ENCODE measurements at places on chromosomes 4 and X.

DNA sequence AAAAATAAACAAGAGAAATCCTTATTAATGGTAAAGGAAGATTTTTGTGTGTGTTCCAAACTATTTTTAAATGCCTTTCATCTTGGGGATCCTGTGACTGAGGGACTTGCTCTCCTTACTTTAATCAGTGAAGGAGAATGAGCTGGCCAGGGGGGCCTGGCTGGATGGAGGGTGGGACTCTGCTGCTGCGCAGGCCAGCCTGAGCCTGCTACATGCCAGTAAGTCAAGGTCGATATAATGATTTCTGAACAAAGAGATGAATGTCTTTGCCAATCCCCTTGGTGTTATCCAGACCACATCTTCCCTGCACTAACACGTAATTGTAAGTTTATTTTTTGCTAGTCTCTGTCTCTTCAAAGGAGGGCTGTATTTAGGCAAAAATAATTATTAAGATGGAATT is 1679.2 kb upstream of the TENM3 start:
- no peak for DNase-seq

DNA sequence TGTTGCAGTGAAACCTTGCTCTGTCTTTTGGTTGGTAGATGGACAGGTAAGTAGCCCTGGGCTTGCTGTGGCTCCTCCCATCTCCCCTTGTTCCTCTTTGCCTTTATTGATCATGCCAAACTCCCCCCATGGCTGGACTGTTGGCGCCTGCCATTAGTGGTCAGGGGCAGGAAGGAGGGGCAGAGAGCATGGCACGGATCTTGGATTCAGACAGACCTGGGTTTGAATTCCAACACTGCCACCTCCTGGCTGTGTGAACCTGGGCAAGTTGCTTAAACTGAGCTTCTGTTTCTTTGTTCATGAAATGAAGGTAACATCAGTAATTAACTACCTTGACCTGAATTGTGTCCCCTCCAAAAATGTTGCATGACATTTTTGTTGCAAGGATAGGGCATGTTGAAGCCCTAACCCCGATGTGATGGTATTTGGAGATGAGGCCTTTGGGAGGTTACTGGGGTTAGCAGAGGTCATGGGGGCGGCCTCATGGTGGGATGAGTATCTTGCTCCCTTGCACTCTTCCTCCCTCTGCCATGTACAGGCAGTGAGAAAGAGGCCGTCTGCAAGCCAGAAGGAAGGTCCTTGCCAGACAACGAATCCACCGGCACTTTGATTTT is 6.0 kb downstream of the SLC2A9 start:
- peak; percentile 62 for DNase-seq

DNA sequence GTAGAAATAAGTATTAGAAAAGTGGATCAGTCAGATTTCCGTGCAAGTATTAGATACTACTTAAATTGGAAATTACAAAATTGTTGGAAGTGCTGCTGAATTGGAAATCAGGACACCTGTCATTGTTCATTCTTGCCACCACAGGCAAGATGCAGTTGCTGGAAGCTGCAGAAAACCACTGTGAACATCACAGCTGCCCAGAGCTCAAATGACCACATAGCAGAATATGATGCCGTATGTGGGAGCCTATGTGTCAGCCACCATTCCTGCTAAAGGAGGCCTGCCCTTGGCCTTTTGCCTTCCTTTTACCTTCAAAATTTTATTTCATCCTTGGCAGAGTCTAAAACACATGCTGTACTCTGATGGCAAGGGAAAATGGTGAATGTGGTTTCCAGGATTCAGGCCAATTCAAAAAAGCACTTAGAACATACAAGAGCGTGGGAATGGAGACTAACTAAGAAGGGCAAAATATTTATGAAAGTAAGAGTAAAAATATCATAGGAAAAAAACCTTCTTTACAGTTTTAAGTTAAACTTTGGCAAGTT is 1005.5 kb upstream of the GRID2 start:
- DNase-seq, result no peak

- DNase-seq, result peak; percentile 69
These were observed 115.0 kb upstream of the HS3ST1 start for GRCh38 chr4:11543706-11544105.

DNA sequence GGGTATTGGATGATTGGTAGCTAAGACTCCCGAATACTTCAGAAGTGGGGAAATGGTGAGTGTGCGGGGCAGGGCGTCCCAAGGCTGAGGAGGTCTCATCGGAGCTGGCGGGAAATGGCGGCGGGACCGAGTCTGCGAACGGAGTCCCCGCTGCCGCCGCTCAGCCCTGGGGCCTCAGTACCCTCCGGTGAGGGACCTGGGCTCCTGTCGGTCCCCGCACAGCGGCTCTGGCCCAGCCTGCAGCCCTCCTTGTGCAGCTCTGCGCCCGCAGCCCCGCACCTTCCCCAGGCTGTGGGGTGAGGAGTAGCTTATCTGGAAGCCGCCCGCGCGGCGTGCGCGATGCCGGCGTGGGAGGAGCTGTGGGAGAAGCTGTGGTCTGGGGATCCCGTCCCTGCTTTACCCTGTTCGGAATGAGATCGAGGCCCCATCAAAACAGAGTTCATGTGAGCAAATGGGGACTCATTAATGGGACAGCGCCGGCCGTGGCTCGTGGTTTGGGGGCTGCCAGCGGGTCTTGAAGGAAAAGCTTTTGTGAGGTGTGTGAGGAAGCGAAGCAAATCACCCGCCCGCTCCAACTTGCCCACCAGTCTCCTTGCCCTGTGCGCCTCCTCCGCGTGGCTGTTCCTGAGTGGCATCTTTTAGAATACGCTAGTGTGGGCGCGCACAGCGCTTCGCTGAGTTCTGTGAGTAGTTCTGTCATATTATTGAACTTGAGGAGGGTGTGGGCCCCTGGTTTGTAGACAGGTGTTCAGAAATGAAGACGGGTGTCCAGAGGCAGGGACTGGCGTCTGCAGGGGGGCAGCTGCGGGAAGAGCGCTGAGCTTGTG is 531 bp downstream of the ZNF141 start:
- DNase-seq, result no peak

DNA sequence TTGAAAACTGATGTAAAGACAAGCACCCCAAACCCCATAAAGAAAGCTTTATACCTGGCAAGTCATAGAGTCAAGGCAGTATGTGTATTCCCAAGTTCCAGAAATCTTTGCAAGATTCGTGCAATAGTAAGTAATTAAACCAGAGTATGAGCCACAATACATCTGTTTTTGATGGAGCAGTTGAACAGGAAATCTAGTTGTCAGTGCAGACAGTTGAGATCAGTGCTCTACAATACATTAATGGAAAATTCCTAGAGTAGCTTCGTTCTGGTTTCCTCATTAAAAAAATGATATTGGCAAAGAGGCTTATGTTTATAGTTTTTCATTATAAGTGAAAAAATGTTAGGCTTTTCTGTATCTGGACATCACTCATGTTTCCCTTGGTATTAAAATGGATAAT is 575.3 kb downstream of the TRIML1 start:
- DNase-seq, result no peak

Data from kidney glomerular epithelial cell (primary cell).